Suprapubic skin (tissue), 4 donors: ENCODE measurements at places on chromosomes 5 and 9.

- DNase-seq: no peak
These were observed 105.7 kb downstream of the DTWD2 start for GRCh38 chr5:118882666-118883065.

- no peak for DNase-seq
These were observed 68.2 kb downstream of the FAM114A2 start for GRCh38 chr5:153970496-153970895.

DNA sequence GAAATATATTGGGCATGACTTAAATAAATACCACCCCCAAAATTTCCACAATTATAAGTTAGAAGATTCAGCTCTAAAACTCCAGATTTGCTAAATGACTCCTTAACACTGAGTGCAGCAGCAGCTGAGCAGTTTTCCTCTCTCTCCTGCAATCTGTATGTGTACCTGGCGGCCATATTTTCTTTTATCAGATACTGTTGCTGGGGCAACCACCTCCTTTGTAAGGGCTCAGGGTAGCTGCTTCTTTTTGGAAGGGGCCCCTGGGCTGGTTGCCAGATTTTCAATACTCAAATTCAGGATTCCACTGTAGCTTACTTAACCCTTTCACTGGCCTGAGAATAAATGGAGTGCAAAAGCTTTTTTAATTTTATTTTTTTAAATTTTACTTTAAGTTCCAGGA is 197.0 kb downstream of the TAF11L14 start:
- DNase-seq: no peak

- DNase-seq: peak; percentile 62
These were observed 1.6 kb upstream of the HAPLN1 start for GRCh38 chr5:83721953-83722901.

DNA sequence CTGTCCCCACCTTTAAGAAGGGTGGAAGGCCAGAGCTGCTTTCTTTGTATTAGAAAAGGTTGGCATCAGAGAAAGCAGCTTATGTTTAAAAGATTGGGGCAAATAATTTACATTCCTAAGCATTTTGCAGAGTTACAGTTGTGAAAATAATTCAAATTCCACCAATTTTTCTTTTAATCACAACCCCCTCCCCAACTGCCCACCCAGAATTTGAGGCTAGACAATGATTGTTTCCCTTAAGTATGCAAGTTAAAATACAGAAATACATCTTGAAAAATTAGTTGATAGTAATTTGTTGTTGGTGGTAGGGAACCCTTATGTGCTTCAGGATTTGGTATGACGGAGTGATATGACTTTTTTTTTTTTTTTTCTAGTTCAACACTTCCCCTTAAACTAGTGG is 133.0 kb downstream of the ZSWIM6 start:
- no peak for DNase-seq

DNA sequence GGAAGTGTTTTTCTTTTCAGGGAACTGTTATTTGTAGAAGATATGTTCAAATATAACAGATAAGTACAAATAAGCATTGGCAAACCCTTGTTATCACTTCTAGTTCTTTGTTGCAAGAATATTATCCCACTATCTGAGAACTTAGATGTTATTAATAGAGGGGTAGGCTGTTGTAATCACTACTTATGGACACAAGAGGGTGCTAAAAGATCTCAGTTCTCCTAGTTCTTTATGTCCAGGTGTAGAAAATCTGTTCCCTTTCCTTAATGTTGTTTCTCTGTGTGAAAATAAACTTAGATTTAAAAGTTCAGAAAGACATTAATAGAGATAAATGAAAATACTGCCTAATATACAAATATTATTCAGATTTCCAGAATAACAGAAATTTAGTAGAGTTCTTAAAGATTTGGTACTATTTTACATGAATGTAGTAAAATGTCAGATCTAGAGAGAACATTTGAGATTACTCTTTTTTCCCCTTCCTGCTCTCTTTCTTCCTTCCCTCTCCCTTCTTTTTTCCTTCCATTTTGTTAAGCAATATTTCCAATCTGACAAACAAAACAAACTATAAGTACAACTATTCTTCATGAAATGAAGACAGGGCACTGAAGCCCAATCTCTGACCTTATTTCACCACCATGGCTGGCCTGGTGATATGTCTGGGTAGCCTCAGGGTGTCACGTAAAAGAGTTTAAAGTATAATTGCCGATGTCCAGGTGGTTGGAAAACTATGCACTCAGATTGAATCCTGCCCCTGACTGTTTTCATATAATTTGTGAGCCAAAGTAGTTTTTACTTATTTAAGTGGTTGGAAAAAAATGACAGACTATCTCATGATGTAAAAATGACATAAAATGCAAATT is 43.6 kb upstream of the C5orf46 start:
- DNase-seq: no peak

DNA sequence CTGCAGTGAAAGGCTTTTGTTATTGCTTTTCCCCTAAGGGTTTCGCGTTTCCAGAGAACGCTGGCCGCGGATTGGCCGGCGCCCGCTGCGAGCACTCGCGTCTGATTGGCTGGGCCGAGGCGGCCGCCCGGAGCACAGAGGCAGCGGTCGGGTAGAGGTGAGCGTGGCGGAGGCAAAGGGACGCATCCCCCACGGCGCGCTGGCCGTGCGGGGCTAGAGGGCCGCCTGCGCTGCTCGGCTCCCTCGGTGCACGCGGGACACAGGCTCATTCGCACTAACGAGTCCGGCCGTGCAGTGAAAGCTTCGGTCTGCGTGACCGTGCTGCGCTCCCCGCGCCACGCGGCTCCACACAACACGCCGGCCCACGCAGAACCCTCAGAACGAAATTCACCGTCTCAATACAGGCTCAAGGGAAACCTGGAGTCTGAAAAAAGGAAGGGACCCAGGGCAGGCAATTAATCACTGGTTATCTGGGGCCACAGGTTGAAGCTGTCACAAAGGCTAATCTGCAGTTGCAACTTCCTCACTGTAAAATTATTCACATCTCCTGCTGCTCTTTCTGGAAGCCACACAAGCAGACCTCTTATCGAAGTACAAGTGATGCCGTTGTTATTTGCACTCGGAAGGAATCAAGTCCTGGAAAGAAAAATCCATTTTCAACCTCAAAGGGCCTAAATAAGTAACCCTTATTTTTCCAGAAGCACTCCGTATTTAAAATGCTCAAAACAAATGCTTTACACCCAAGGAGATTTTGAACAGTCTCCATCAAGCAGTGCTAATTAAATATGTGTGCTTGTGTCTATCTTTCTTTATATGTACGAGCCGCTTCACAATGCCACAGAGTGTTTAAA is 94.6 kb downstream of the ZNF608 start:
- DNase-seq: peak; percentile 79

- no peak for DNase-seq
These were observed 113.8 kb downstream of the RAPGEF6 start for GRCh38 chr5:131521252-131521651.

- no peak for DNase-seq
These were observed 105.3 kb upstream of the COL5A1 start for GRCh38 chr9:134536101-134536900.

DNA sequence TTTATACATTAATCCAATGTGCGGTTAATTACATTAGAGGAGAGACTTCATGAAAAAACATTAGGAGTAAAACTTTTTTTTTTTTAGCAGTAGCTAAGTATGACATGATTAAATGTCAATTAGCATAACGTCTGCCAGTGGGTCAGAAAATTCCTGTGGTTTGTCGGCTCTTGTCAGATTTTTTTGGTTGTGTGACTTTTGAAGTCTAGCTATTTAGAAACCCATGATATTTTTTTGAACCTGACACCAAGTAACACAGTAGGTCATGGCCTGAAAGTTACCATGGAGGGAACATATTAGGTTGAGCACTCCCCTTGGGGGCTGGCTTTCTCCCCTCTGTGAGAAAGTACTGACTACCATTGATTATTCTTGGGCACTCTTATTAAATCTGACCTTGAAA is 84.8 kb upstream of the ALDH1A1 start:
- no peak for DNase-seq

- DNase-seq: no peak
These were observed 6.1 kb downstream of the TNC start for GRCh38 chr9:115111874-115112273.

DNA sequence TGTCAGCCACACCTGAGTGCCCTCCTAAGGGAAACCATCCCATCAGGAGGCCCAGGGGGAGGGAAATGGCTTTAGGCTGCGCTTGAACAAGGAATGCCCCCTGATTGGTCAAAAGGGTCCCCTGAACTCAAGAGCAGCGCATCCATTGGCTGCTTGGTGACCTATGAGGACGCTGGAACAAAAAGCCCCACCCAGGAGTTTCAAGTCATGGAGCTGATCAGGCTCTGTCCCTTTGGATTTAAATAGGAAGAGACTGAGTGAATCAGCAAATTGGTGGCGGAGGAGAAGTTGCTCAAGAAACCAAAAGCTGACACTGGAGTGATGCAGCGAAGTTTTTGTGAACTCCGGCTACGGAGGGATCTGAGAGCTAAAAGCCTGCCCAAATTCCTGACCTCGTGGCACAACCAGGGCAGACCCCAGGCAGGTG is 66.7 kb downstream of the SMIM23 start:
- DNase-seq: no peak

DNA sequence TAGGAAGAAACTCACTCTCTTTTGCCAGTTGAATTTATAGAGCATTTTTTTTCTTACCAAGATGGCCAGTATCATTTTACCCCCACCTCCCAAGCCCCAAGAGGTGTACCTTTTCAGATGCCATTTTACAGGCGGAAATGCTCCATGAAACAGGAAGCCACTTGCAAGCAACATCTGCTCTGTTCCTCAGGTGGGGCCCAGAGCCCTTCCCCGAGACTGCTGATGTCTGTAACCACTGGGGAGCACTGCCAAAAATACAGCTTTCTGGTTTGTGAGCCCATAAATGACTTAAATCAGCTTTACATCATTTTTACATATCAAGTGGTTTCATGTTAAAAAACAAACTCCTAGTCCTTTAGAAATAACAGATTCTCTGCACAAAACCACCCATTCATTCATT is 42.9 kb upstream of the GARNL3 start:
- DNase-seq: no peak

DNA sequence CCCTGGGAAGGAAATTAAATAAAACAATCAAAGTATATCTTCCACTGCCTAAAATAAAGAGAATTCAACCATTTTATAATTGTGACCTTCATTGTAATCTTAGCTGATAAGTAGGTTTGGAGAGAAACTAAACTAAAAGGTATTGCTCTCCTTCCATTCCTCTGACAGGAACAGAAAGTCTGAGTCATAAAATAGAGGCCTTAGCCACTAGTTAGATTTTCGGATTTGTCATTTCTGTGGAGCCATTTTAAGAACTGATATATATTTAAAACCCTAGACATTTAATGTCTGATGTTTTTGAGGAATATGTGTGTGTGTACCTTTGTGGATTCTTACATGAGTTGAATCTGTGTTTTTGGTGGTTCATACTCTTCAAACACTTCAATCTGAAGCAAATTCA is 11.8 kb upstream of the TMC1 start:
- no peak for DNase-seq

GRCh38 chr9:115229496-115229895 is 111.5 kb upstream of the TNC start:
- no peak for DNase-seq

GRCh38 chr5:64599226-64599625 is 91.1 kb upstream of the SHISAL2B start:
- no peak for DNase-seq

- no peak for DNase-seq
These were observed 54.5 kb downstream of the BNC2 start for GRCh38 chr9:16816011-16816410.

DNA sequence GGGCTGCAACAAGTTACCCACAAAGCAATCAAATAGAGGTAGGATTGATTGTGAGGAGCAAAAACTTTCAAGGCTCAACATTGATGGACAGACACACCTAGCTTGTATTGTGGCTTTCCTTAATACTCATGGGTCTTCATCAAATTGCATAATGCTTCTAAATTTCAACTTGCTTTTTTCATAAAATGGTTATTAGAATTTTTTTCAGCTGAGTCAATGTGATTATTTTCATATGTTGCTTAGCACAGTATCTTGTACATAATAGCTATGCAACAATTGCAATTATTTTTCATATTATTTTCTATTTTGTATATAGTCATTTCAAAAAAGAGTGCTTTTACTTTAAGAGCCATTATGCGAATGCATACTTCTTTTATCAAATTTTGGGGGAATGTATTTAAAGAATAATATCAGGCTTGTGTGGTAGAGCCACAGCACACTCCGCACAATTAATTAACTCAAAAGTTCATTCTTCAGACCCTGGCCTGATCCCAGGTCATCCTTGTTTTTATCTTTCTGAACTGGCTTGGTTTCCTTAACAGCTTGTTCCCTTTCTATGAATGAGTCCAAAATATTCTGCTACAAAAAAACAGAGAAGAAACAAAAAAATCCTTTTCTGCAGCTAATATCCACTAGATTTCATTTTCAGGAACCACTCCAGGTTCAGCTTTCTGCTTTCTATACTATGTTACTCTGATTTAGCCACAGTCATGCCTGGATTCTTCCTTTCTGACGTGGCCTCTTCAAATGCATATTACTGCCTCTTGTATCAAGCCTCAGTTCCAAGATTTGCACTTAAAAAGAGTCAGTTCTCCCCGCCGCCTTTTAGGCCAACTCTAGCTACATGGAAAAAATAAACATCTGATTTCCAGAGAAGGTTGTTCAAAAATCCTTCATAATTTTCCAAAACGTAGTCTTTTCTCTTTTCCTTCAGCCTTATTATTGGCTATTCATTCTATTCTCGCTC is 45.3 kb upstream of the CDH9 start:
- no peak for DNase-seq

DNA sequence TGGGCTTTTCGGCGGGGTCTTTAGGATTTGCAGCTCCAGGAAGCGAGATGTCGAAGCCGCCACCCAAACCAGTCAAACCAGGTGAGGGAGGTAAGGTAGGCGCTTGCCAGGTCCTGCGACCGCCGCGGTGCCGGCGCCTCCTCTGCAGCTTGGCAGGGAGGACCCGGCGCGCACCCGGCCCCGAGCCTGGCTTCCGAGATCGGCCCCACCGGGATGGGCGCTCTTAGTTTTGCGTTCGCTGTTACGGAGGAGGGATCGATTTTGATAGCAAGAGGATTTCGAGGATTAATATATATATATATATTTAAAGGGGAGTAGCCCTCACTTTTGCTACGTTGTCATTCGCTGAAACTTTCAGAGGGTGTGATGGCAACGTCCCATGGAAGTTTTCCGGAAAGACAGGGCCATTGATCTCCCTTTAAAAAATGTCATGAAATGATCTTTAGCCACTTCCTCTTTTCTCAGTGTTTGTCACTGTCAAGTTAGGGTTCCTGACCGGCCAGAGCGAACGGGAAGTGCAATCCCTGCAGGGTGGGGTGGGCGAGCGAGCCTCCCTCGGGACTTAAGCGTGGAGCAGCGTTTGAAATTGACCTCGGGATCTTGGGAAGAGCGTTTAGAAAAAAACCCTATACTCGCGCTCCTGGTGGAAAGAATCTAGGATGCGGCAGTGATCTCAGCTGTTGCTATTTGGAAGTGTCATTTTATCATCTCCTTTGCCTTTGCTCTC is 495 bp downstream of the OSTF1 start:
- DNase-seq: peak; percentile 88

- no peak for DNase-seq
These were observed 230.8 kb upstream of the NR4A3 start for GRCh38 chr9:99590840-99591239.

- peak; percentile 70 for DNase-seq
These were observed 20.5 kb upstream of the FER start for GRCh38 chr5:108727236-108727650.
